Colonic mucosa (tissue), 4 donors: ENCODE measurements at places on chromosomes 7 and 10. TPM values are rescaled to one million over a fixed set of nuclear protein-coding genes. Genes with fewer than 3 reads are reported as not detected.

DNA sequence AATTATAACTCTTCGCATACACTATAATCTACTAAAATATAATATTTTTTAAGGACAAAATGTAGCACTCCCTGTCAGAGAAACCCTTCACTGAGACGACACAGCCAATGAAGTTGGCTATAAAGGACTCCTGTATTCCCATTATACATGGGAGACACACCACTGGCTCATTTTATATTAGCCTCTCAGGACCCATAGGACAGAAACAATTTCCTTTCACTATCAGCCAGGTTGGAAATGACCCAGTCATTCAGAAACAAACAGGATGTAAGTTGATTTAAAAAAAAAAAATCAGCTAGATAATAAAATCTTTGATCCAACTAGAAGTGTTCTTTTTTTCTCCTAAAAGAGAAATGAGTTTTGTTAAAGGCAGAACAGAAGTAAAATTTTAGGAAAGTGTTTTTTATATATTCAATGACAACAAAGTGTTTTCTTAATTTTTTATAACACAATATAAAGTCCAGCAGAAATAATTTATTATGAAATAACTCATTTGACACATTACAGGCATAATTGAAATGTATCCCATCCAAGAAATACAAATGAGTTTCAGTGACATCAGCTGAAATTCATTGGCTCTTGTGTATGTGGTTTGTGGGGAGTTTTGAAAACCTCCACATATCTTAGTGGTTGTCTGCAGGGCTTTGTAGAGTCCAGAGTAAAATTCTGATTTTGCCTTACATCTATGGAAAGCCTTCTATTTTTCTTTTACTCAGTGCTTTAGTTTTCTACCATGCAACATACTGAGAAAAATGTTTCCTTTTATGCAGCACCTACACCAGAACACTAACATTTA lies 64.1 kb downstream of the CTTNBP2 start:
- no peaks in the 10 kb centered on the region for H3K4me1 ChIP-seq
- H3K4me3 ChIP-seq: no peak overlapping the region
- no peak overlapping the region for H3K27ac ChIP-seq
- no peak for DNase-seq
- H3K27me3 ChIP-seq: no peaks in the 10 kb centered on the region
- no peaks in the 10 kb centered on the region for H3K36me3 ChIP-seq

GRCh38 chr10:127698886-127699285 lies 38.1 kb upstream of the FOXI2 start:
- no peak overlapping the region for H3K4me3 ChIP-seq
- H3K36me3 ChIP-seq: no peaks in the 10 kb centered on the region
- DNase-seq: no peak
- H3K27ac ChIP-seq: no peak overlapping the region
- no peaks in the 10 kb centered on the region for H3K27me3 ChIP-seq

DNA sequence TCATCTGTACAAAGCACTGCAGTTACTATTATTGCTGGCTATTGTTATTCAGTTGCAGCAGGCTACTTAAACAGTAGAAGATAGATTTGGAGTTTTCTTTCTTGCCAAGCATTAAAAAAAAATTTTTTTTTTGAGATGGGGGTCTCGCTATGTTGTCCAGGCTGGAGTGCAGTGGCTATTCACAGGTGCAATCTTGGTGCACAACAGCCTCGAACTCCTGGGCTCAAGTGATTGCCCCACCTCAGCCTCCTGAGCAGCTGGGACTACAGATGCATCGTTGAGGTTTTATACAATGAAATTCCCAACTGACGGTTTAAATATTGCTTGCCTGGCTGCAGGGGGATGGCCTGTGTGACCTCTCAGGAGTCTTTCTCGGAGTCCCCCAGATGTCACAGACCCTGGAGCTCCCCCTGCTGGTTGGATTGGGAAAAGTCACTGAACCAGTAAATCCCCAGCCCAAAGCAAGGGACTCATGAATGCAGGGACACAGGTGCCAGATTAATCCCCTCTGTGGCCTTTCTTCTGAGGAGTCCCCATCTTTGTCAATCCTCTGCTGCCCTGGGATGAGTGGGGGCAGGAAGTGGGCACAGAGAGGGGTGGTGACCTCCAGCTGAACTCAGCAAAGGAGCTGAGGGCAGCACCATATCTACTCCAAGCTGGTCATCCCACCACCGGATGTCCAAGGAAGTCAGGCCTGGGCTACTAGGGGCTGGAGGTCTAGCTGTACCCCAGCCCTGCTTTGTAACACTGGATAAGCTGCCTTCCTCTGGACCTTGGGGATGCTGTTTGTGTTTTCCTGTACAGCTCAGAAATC lies 149.6 kb downstream of the C10orf105 start:
- H3K27me3 ChIP-seq: no peaks in the 10 kb centered on the region
- no peaks in the 10 kb centered on the region for H3K4me1 ChIP-seq
- no peaks in the 10 kb centered on the region for H3K36me3 ChIP-seq
- DNase-seq: peak; percentile 87
- H3K4me3 ChIP-seq: no peak overlapping the region

CCL26 gene
- 0.82 TPM for total RNA-seq

- H3K4me3 ChIP-seq: no peak overlapping the region
- no peaks in the 10 kb centered on the region for H3K36me3 ChIP-seq
- DNase-seq: no peak
- H3K27ac ChIP-seq: no peak overlapping the region
Measured at GRCh38 chr7:147535701-147536111, 1054.9 kb upstream of the C7orf33 start.

DNA sequence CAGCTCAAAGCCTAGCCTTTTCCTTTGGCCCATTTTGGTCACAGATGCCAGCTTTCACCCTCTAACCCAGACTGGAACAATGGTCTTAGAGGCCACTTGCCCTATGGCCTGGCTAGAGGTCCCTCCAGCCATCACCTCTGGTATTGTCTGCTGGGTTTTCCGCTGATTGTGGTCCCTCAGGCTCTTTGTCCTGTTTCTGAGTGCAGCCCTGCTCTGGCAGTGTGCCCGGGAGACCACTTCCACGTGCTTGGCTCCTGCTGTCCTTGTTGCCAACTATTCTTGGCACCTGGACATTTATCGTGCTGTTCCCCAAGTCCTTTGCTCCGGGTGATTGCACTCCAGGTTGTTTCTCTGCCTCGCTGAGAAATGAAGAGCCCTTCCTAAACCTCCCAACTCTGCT lies 53.3 kb upstream of the FAM180A start:
- H3K4me1 ChIP-seq: no peaks in the 10 kb centered on the region
- no peak for DNase-seq
- no peaks in the 10 kb centered on the region for H3K27me3 ChIP-seq

XRCC2 gene
- total RNA-seq: 1.3 TPM

CPA2 gene
- 5.2 TPM for total RNA-seq

- no peak overlapping the region for H3K27ac ChIP-seq
- DNase-seq: no peak
- H3K36me3 ChIP-seq: peaks cover 8% of the 10 kb centered on the region
Measured at GRCh38 chr10:87053111-87053510, 33.0 kb downstream of the FAM25A start.

CC2D2B gene
- 0.15 TPM for total RNA-seq

MMP21 gene
- not detected for total RNA-seq

DNA sequence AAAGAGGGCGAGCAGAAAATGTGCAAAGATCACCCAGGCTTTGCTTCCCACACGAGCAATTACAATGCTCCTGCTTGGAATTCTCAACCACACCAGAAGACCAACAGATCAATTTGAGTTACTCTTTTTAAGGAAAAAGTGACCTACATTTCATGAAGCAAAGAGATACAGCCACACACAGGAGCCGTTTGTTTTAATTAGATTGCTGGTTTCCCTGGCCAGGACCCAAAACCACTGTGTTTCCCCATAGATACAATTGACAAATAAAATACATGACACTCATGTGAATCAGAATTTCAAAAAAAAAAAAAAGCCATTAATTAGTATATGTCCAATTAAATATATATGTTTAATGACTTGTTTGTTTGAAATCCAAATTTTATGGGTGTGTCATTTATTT lies 458.3 kb downstream of the PLXDC2 start:
- no peak for DNase-seq
- no peak overlapping the region for H3K4me3 ChIP-seq

GRCh38 chr7:121449329-121449728 lies 53.2 kb upstream of the FAM3C start:
- no peaks in the 10 kb centered on the region for H3K4me1 ChIP-seq
- H3K27ac ChIP-seq: no peak overlapping the region
- H3K36me3 ChIP-seq: no peaks in the 10 kb centered on the region
- H3K27me3 ChIP-seq: no peaks in the 10 kb centered on the region
- no peak for DNase-seq

- no peak for DNase-seq
- H3K4me1 ChIP-seq: no peaks in the 10 kb centered on the region
- H3K27ac ChIP-seq: no peak overlapping the region
- no peaks in the 10 kb centered on the region for H3K36me3 ChIP-seq
- no peaks in the 10 kb centered on the region for H3K27me3 ChIP-seq
Measured at GRCh38 chr7:3193379-3194120, 107.5 kb upstream of the SDK1 start.

GRCh38 chr7:90595342-90595800 lies 750 bp upstream of the CDK14 start:
- no peaks in the 10 kb centered on the region for H3K27me3 ChIP-seq
- DNase-seq: peak; percentile 19
- no peaks in the 10 kb centered on the region for H3K36me3 ChIP-seq
- no peaks in the 10 kb centered on the region for H3K4me1 ChIP-seq
- peak overlapping the region; percentile 59 for H3K4me3 ChIP-seq

TPK1 gene
- total RNA-seq: 18.8 TPM

GRCh38 chr7:105389088-105389650 lies 448 bp upstream of the SRPK2 start:
- no peaks in the 10 kb centered on the region for H3K4me1 ChIP-seq
- no peaks in the 10 kb centered on the region for H3K36me3 ChIP-seq
- H3K27ac ChIP-seq: no peak overlapping the region

DNA sequence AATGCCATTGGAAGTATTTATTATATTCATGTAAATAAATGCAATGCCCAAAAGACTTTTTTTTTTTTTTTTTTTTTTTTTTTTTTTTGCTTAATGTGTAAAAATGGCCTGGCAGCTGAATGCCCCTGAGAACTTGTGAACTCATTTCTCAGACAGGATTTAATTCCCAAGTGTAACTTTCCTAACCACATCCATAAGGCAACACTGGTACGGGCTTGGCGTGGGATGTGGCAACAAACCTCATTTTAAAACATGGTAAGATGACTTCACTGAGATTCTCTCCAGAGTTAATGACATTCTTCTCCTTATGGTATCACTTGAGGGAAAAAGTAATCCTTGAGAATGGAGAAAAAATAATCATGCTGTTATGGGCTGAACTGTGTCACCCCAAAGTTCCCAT lies 150.4 kb downstream of the DGKI start:
- H3K4me1 ChIP-seq: no peaks in the 10 kb centered on the region
- H3K27ac ChIP-seq: no peak overlapping the region
- H3K36me3 ChIP-seq: no peaks in the 10 kb centered on the region
- DNase-seq: no peak
- H3K4me3 ChIP-seq: no peak overlapping the region

DNA sequence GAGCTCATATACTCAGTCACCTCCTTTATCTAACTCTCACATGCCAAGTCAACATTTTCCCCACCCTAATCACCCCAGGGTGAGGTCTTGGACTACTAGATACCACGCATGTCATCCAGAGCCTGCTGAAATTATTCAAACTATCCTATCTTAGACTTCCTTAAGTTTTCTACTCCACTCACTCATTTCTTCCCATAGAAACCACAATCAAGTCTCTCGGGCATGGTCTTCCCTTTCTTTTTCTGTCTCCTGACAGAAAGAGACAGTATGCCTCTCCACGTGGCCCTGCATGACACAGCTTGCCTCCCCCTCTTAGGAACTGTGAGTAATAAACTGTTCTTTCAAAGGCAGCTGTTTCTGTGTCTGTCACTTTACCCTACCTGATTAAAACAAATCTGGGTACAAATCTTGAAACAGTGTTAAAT lies 29.4 kb downstream of the TAS2R41 start:
- no peak overlapping the region for H3K4me3 ChIP-seq
- no peak for DNase-seq
- H3K27ac ChIP-seq: no peak overlapping the region
- no peaks in the 10 kb centered on the region for H3K27me3 ChIP-seq

DNA sequence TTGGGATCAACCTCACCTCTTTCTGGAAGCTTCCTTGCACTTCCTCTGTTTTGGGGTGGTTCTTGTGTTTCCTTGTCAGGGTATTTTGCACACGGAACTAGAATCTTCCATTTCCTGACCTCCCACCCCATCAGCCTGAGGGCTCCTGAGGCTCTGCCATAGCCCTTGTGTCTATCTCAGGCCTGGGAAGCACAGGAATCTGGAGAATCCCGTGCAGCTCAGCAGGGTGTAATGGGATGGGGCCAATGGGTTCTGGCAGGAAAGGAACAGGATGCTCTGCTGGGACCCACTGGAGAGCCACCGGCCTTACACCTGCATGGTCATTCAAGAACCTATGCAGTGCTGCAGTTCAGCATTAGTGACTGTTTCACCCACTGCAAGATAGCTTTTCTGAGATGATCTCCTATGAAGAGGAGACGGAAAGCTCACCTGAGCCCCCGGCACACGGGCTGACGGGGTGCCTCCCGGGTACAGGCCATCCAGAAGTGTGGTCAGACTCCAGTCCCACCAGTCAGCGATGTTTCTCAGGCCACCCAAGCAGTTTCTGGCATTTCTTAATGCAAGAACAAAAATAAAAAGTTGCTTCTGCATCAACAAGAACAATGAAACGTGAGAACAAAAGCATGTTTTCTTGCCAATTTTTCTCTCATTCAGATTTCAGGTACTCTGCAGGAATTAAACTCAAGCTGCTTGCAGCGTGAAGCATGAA lies 133.2 kb downstream of the PKD1L1 start:
- H3K36me3 ChIP-seq: no peaks in the 10 kb centered on the region
- no peaks in the 10 kb centered on the region for H3K4me1 ChIP-seq
- H3K27ac ChIP-seq: no peak overlapping the region
- no peak for DNase-seq

DNA sequence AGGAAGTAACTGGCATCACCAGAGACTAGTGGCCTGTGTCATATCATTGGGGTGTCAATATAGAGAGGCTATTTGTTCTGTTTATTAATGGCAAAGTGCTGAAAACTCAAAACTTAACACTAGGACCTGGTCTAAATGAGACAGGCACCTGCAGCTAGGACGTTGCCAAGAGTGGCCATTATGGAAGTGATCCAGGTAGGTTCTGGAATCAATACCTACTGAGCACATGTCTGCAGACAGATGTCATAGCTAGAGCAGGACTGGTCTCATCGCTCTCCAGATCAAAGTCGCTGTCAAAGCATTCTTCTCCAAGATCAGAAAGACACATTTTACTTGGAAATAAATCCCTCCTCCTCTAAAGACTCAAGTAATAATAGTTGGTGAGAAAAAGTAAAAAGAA lies 40.3 kb downstream of the THNSL1 start:
- no peaks in the 10 kb centered on the region for H3K27me3 ChIP-seq
- H3K4me3 ChIP-seq: no peak overlapping the region
- H3K36me3 ChIP-seq: no peaks in the 10 kb centered on the region
- DNase-seq: no peak

DNA sequence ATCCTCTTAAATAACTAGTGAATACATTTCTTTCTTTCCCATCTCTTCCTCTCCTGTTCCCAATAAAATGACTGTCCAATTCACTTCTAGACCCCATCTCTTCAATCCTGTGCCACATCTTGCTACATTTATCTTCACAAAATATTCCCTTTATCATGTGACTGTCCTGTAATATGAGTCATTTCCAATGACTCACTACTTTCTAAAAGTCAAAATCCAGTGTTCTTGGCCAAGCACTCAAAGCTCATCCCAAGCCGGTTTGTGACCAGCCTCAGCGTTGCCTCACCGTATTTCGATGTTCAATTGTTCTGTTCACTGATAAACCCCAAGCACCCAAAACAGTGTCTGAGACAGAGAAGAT lies 104.7 kb downstream of the PARD3 start:
- H3K4me3 ChIP-seq: no peak overlapping the region
- DNase-seq: no peak
- H3K4me1 ChIP-seq: peaks cover 5% of the 10 kb centered on the region
- no peaks in the 10 kb centered on the region for H3K36me3 ChIP-seq
- H3K27me3 ChIP-seq: no peaks in the 10 kb centered on the region

ZC3HAV1L gene
- 11.7 TPM for total RNA-seq
